ENCODE measurements at places on chromosomes 2 and 18. TPM values are rescaled to one million over a fixed set of nuclear protein-coding genes. Genes with fewer than 3 reads are reported as not detected.

DNA sequence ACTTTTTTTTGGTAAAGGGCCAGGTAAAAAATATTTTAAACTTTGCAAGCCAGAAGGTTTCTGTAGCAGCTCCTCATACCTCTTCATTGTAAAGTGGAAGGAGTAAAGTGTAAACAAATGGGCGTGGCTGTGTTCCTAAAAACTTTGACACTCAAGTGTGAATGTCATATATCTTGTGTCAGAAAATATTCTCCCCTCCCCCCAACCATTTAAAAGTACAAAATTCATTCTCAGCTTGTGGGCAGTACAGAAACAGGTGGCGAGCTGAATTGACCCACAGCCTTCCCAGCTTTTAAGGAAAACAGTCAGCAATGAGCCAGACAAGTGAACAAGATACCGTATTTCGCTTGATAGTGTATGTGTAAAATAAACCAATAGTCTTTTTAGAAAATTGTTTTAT, 4.0 kb downstream of the YPEL5 start:
- no peak for DNase-seq

DNA sequence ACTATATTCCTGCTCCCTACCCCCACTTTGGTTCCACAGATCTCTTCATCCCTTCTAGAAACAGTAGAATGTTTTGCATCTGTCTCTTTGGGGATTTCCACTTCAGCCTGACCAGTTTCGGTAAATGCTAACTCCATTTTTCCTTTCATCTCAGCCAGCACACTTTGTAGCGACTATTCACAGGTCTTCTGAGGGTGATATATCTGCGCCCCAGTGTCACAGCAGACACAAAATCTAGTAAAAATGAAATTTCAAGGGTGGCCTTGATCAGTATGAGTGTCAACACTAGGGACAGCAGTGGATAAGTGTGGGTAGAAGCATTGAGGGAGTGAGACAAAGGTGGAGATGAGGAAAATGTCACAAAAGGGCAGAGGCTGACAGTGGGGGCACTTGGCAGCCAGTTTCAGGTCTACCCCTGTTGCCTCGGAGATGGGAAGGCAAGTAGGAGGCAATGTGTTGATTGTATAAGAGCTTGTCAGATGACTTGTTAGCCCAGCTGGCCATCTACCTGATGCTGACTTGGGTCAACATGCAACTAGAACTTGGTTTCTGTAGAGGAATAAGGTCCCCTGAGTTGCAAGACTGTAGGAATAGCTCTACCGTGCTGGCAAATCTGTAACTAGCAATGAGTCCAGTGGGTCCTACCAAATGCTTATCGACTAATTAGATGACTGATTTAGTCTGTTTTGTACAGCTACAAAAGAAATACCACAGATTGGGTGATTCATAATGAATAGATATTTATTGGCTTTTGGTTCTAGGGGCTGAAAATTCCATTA, 60.7 kb downstream of the CXCR4 start:
- no peak for DNase-seq

DNA sequence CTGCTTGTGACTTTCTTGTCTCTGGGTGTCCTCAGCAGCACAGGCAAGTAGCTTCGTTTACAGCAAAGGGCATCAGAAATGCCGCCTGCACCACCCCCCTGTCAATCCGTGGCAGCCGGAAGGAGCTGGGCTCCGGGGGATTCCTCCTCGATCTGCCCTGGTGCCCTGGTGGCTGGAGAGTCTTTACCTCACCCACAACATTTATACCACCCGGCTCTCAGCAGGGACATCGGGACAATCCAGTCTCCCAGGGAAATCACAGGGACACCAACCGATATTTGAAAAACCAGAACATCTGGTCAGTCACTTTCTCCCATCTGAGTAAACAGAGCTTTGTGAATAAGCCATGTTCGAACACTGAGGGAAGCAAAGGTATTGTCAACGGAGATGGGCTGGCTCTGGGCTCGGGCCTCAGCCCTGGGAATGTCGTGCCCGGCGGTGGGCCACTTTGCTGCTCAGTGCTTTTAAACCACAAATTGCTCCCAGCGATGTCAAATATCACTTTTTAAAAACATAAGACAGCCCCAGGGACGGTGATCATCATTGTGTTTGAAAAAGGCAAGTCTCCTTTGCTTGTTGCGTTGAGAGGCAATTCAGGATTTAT, 210.0 kb upstream of the SALL3 start:
- no peak for DNase-seq

DNA sequence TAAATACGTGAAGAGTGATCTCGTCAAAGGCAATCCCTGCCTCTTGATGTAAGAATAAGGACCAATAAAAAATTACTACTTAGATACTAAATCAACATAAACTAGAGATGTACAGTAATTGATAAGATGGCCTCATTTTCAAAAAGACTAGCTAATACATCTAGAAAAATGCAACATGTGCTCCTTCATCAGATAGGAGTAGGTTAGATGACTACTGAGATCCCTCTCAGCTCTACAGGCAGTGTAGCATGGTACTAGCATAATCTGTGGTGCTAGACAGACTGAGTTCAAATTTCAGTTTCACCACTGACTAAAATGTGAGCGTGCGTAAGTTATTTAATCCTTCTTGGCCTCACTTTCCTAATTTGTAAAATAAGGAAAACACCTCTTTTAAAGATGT, 82.6 kb upstream of the FRZB start:
- DNase-seq = no peak

DNA sequence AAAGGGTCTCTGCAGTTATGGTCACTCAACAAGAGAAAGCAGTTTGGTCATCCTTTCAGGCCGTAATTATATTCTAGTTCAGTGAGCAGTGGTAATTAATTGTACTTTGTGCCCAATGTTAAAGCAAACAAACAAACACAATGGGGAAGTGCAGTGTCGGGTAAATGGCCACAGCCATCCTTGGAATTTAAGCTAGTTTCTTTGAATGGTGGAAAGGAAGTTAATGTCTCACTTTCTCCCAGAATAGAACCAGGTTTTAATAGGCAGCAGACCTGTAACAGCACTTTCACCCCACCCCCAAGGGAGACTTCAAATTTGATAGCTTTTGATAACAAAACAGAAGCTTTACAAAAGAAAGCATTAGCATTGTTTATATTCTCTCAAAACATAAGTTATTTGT, 20.0 kb upstream of the ITGAV start:
- DNase-seq = no peak

DNA sequence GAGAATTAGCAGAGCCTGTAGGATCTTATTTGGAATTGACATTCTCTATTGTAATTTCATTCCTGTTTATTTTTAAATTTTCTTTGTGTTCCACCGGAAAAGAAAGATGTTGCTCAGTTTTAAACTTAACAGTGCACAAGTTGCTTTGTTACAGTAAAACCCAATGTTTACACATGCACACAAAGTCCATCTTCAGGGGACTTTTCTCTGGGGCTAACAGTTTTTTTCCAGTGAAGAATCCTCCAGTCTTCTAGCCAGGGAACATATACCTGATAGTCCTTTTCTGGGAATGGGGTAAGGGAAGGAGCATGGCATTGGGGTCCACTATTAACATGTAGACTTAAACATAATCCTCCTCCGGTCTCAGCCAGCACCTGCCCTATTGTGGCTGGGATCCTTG, 25.2 kb upstream of the MRPL33 start:
- no peak for DNase-seq

DNA sequence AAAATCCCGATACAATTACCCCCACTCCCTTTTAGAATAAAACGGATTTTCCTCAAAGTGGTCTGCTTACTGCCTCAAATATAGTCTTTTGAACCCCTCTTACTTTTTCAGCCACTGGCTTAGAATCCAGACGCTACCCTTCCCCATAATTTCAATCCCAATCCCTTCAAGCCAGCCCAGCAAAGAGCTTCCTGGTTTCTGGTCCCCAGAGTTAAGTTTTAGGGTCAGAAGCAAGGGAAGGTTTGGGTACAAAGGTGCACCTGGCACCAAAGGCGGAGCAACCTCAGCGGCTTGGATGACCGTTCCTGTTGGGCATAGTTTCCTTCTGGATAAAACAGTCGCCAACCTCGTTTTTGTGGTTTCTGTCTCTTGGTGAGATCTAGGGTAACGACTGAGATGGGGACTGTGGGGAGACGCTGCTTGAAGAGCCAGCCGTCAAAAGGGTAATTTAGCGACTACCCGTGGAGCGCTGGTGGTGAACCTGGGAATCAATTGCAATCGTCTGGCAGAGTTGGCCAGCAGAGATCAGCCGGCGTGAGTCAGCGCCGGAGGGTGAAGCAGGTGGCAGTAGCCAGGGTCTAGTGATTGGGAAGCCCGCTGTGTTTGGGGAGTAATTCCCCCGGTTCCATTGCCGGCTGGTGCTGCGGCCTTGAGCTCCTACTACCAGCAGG, 1.6 kb downstream of the FEV start:
- DNase-seq = no peak

GRCh38 chr2:148888003-148888501, 13.0 kb downstream of the KIF5C start:
- no peak for DNase-seq

GRCh38 chr2:230896346-230897115, 28.5 kb downstream of the GPR55 start:
- DNase-seq = no peak

DNA sequence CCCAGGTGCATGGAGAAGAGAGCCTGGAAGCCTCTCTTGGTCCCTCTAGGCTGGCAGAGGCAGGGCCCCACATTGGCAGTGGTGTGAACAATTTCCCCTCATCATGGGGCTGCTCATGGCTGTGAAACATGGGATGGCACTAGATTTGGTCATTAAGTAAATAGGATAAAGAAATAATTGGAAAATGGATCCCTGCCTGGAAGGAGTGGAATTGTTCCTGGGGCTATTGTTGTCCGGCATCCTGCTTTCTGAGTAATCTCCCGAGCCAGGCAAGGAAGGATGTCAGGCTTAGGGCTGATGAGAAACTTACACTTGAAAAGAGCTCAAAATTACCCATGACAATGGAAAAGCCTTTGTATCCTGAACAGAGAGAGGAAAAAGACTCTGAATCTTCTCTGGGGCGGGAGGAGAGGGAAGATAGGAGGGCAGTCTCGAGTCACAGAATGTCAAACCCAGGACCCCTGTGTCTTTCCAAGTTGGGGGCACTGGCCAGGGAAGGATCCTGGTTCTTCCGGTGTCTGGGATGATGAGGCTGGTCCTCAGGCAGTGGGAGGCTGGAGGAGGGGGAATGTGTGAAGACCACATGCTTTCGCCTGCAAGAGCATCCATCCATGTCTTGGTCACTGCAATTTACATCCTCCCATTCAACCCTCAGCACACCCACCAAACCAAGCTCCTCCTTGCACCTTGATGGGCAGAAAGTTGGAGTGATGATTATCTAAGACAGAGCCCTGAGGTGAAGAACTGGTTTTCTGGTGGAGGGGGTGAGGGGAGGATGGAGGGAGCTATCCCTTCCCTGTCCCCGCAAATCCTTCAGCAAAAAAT, 27.1 kb upstream of the STEAP3 start:
- no peak for DNase-seq

DNA sequence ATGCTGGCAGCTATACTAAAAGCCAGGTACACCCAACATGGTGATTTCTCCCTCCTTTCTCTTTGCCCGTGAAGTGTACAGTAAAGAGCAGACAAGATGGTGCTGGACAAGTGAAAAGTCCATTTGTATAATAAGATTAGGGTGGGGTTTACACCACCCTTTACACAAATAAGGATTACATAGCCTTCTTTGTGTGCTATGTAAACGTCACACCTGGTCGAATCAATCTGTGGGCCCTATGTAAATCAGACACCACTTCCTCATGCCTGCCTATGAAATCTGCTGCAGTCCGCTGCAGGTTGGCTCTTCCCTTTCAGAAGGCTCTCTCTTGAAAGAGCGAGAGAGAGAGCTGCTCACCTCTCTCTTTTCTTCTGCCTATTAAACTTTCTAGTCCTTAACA, 1054.3 kb upstream of the SLC39A10 start:
- DNase-seq = no peak

GRCh38 chr2:73897240-73897583, 4.4 kb downstream of the ACTG2 start:
- no peak for DNase-seq

DNA sequence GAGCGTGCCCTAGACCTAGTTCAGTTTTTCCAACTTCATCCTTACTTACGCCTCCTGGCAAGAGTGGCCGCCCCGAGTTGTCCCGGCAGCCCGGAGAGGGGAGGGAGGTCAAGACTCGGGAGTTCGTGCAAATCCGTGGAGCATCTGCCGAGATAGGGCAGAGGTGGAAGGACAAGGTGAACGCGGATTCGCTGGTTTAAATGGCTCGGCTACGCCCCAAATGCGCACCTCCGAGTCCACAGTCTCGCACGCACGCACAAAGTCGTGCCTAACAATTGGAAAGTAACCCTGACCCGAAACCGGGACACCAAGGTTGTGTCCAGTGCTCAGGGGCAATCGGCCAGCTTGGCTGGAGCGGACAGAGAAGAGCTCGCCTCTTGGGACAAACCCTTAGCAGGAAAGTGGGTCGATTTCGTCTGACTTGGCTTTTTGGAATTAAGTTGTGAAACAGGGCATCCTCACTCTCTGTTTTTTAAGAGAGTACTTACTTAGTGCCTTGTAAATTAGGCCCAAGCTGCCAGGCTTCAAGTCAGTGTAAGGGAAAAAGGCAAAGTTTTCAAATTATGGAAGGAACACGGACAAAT, 726 bp upstream of the SS18 start:
- no peak for DNase-seq

- no peak for DNase-seq
Observed at GRCh38 chr2:148479398-148479797, 165.2 kb upstream of the EPC2 start.

DNA sequence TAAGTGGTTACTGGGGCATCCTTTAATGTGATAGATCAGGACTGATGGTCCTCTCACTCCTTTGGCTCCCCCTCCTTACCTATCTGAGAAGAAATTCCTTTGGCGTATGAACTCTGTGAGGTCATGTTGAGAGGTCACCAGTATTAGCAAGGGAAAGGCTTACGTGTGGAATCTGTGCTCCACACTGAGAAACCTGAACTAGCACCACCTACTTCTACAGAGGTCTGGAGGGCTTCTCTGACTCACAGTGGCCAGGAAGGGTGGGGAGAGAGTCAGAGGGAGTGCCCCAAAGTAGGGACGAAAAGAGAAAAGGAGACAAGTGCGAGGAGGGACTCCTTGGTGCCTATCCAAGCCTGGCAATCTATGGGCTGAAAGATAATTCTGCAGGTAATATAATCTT, 348.6 kb downstream of the TNS1 start:
- no peak for DNase-seq

- DNase-seq = no peak
Observed at GRCh38 chr2:157732596-157732995, 103.9 kb upstream of the ACVR1C start.

DNA sequence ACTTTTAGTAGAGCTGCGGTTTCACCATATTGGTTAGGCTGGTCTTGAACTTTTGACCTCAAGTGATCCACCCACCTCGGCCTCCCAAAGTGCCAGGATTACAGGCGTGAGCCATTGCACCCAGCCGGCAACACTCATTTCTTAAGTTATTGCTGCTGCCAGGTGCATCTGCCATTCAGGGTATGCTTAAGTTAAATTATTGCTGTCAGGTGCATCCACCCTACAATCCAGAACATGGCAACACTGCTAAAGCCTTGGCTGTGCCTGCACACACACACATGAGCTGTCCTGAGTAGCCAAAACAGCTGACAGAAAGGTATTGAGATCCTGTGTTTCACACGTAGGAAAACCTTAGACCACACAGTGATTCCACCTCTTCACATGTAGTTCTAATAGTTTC, 148.2 kb downstream of the FAM161A start:
- no peak for DNase-seq

The REG3A gene
- not detected for total RNA-seq

The RGPD3 gene
- 0.12 TPM for total RNA-seq

The BMP10 gene
- total RNA-seq = 1.4 TPM

The TMEM185B gene
- 26.6 TPM for total RNA-seq

The HSPE1 gene
- 66.1 TPM for total RNA-seq

The XDH gene
- 0.41 TPM for total RNA-seq

The CD8B2 gene
- total RNA-seq = not detected

All from upper lobe of right lung (tissue), 1 donor.